ENCODE measurements at places on chromosomes 11 and 22.

GRCh38 chr11:81345609-81346008 is 1388.1 kb downstream of the FAM181B start:
- no peak for DNase-seq

GRCh38 chr11:76671237-76671592 is 668 bp upstream of the LRRC32 start:
- no peak for DNase-seq

- peak; percentile 66 for DNase-seq
Measured at GRCh38 chr11:115682888-115683287, 178.7 kb upstream of the CADM1 start.

DNA sequence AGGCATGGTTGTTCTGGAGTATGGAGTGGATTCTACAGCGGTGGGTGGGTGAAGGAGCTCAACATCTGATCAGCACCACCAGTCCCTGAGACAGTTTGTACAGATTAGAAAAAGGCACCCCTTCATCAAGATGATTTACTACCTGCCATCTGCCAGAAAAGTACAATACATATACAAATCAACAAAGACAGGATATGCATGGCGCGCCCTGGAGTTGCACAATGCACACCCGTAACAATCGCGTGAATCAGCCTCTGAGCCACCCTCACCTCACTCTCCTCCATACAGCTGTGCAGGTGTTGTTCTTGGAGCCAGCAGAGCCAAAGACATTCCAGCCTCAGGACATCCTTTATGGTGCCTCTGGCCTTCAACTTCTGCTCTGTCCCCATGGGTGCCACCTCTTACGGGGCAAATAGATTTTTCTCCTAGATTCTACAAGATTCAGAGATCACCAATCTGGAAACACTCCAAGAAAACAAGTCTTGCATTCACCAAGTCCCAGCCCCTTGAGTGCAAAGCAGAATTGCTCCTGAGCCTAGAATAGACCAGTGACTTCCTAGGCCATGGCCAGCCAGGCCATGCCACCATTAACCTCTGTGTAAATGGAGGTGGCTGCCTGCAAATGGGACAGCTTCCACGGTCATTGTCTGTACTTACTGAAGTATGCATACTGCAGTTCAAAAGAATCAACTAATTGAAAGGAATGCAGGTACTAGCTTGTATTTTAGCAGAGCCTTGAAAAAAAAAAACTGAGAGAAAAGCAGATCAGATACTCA is 490.9 kb downstream of the SOX6 start:
- DNase-seq: no peak

DNA sequence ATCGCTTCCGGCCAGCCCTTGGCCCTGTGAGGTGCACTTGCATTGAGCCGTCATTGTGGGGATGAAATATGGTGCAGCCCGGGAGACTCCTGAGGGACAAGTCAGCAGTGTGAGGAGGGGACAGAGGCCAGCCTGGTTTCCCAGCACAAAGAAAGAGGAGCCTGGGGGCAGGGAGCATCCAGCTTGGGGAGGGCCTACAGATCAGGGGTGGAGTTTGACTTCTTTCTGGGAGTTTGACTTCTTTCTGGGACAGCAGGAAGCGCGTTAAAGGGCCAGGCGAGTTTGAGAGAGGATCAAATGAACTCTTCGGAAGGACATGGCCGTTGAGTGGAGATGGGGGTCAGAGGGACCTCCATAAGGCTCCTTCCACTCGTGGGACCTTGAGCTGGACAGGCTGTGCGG is 91.9 kb downstream of the LRRC32 start:
- DNase-seq: peak; percentile 85

- no peak for DNase-seq
Measured at GRCh38 chr11:2393111-2393868, 7.3 kb upstream of the TSSC4 start.

- DNase-seq: no peak
Measured at GRCh38 chr11:45104790-45105084, 41.7 kb upstream of the PRDM11 start.

DNA sequence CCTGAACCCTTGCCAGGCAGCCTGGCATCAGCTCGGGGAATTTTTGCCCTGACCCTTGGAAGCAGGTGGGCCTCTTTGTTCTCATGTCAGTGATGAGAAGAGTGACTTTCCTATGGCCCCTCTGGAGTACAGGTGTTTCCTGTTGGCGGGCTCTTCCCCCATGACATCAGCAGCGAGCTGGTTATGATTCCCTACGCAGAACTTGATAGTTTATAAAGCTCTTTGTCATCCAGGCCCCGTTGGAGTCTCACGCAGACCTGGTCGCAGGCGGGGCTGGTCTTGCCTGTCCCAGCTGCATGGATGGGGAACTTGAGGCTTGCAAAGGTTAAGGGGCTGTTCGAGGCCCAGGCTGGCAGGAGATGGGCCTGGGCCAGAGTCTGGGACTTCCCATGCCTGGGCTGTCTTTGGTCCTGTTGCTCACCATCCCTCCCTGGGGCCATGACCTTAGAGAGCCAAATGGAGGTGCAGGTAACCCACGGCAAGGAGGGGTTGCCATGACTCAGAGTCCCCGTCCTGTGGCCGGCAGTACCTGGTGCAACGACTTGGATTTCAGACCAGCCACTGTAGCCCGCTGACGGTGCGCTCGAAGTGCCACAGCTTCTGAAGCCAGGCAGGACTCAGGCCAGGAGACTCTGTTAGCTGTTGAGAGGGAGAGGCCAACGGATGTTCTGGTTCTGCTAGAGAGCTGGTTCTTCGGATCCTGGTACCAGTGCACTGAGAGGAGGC is 45.9 kb upstream of the PPP6R3 start:
- DNase-seq: no peak

DNA sequence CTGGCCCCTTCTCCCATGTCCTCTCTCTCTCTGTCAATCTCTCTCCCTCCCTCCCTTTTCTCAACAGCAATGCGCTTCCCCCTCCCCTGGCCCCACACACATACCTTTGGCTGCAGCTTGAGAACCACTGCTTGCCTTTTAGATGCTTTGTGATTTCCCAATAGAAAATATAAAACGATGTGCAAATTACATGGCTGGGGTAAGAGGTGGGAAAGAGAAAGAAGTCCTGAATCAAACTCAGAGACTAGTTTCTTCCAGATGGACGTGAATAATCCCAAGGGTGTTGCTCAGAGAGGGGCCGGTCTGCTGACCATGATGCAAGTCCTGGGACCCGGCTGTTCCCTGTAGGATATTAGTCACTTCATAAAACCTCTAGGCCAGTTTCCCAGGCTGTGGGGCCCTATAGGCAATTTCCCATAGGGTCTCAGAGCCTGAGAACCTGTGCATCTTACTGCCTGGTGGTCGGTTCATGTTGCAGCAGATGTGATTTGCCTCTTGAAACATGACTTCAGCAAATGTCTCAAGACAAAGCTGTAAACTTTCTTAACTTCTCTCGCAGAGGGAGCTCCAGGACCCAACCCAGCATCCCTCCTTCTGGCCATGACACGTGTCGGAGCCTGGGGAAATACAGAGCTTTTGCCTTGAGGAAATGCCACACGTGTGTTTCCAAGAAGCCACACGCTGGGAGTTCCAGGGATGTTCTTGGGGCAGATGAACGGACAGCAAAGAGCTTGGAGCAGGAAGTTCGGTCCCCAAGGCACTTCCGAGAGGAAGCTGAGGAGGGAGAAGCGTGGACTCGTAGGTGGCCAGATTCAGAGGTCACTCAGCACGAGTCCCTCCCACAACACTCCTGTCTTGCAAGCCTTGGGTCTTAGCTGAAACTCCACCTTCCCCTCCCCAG is 34.5 kb upstream of the ETS1 start:
- DNase-seq: no peak

- no peak for DNase-seq
Measured at GRCh38 chr11:76455931-76456330, 11.1 kb downstream of the EMSY start.

DNA sequence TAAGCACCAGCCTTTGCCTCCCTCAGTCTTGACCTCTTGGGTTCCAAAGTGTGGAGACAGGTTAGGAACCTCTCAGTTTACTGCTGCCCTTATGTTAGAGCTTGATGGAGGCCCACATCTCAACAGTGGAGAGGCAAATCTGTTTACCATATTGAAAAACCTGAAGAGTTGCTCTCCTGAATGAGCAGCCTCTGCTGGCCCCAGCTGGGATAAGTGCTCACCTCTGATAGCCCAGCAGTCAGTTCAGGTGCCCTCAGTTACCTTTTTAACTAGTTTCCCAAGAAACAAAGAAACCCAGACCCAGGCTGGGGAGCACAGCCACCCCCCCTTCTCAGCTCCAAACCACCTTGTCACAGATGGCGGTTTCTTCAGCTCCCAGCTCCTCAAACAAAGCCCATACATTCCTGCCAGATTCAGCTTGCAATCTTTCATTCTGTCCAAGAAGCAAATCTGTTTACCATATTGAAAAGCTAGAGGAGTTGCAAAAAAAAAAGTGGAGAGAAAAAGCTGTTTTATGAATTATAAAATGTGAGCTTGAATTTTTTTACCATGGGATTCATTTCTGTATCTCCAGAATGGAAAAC is 57.2 kb downstream of the PPFIBP2 start:
- no peak for DNase-seq

DNA sequence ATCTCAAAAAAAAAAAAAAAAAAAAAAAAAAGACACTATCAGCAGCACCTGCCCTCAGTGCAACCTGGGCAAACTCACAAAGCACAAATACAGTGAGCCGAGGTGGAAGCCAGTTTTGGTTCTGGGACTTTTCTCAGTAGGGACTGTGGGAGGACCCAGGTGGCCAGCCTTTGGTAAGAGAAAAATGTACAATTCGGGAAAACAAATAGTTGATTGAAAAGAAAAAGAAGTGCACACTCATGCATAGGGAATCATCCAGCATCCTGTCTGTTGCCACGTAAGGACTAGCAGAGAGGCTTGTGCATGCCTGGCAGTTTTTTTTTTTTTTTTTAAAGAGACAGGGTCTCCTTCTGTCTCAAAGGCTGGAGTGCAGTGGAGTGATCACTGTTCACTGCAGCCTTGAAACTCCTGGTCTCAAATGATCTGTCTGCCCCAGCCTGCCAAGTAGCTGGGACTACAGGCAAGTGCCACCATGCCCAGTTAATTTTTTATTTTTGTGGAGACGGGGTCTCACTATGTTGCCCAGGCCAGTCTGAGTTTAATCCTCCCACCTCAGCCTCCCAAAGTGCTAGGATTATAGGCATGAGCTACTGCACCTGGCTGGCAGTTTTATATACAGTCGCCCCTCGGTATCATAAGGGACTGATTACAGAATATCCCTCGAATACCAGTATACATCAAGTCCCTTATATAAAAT is 36.7 kb downstream of the TPST2 start:
- peak; percentile 59 for DNase-seq

- no peak for DNase-seq
Measured at GRCh38 chr11:68569357-68569756, 108.8 kb downstream of the PPP6R3 start.

DNA sequence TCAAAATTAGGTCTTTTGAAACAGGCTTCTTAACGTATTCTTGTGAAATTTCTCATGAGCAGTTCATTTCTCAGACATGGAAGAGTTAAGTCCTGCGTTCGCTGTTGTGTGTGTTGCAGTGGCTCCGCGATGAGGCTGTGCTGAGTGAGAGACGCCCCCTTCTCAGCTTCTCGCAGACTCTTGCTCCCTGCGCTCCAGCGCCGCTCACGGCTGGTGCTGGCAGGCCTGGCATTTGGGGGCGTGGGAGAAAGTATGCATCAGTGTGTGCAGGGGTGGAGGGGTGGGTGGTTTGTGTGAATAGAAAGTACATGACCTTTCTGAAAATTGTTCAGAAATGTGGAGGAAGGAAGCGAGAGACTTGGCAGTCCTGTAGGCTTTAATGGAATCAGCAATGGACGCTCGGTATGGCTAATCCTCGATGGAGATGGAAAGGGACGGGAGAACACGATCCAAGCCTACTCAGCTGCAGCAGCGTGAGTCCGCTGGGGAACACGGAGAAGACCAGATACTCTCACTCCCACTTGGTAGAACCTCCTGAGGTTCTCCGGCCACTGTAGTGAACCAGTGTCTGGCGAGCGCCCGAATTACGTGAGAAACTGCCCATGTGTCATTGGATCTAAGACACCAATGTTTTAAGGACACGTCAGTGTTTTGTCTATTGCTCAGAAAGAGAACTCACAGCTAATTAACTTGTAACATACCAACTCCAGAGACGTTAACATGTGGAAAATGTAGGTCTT is 5.9 kb downstream of the TAB1 start:
- DNase-seq: no peak

- no peak for DNase-seq
Measured at GRCh38 chr11:132024587-132025295, 654.3 kb downstream of the NTM start.

DNA sequence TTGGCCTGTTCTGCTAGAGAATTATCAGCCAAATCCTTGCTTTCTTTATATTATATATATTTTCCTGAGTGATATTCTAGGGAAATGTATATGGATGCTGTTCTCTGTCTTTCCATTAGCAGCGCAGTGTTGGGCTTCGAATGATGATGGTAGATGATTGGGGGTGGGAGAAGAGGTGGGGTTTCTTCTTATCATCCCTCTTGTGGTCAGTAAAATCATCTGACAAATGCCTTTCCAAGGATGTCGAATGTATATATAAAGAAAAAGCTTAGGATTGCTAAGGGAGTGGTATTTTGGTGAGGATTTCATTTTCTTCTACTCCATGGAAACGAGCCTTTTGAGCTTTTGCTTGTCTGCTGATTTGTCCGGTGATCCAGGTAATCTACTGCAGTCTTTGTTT is 48.9 kb downstream of the ARHGEF12 start:
- no peak for DNase-seq

- DNase-seq: no peak
Measured at GRCh38 chr11:24046731-24047130, 450.1 kb upstream of the LUZP2 start.

DNA sequence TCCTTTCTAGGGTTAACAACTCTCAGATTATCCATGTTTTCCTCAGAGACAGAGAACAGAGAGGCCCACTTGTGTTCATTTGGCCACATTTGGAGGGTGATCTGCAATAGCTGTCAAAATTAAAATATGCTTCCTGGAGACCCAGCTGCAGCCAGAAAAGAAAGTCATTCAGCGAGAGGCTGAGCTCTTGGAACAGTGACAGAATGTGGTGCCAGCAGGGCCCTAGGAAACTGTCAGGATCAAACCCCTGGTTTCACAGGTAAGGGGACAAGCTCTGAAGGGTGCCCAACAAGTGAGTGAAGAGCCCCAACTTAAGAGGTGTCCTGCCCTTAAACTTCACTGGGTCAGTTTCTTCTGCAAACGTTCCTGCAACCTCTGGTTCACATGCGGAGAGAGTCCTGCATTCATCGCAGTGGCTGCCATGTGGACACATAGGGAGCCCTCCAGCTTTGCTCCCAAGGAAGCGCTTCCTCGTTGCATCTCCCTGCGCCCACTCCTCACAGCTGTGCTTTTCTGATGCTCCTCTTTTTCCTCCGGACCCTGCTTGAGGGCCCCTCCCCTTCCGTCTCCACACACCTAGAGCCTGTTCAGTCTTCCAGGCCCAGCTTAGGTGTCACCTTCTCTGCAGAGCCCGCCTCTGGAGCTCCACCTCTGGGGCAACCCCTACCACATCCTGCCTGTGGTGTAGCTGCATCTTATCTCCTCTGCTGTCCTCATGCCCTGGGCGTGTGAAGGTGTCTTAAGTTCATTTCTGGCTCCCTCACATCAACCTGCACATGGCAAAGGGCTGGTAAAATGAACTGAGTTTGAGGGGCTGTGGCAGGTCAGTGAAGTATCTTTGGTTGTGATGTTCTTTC is 3.9 kb downstream of the UCP3 start:
- no peak for DNase-seq

- DNase-seq: no peak
Measured at GRCh38 chr11:17001806-17002205, 12.4 kb downstream of the PLEKHA7 start.

Measured in foreskin melanocyte (primary cell).